ENCODE measurements at places on chromosomes 16 and 17. TPM values are rescaled to one million over a fixed set of nuclear protein-coding genes. Genes with fewer than 3 reads are reported as not detected.

Gene CA7
- not detected for total RNA-seq

DNA sequence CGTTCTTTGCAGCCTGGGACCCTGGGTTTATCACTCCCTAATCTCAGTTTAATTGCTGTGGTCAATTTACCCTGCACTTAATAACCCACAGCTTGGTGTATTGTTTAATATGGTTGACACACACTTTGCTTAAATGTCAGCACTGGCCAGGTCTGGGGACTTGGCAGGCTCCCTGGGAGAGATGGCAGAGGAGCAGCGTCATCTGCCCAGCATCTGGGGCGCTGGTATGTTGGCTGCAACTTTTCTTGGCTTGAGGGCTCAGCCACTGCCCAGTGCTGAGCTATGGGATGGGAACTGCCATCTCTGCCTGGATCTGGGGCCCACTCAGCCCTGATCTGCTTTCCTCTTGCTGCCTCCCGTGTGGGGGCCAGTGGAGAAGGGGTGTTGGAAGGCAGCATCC is 115.7 kb upstream of the IRX3 start:
- ATAC-seq = no peak

GRCh38 chr16:14329727-14330350 is 258.7 kb downstream of the MRTFB start:
- ATAC-seq = no peak

DNA sequence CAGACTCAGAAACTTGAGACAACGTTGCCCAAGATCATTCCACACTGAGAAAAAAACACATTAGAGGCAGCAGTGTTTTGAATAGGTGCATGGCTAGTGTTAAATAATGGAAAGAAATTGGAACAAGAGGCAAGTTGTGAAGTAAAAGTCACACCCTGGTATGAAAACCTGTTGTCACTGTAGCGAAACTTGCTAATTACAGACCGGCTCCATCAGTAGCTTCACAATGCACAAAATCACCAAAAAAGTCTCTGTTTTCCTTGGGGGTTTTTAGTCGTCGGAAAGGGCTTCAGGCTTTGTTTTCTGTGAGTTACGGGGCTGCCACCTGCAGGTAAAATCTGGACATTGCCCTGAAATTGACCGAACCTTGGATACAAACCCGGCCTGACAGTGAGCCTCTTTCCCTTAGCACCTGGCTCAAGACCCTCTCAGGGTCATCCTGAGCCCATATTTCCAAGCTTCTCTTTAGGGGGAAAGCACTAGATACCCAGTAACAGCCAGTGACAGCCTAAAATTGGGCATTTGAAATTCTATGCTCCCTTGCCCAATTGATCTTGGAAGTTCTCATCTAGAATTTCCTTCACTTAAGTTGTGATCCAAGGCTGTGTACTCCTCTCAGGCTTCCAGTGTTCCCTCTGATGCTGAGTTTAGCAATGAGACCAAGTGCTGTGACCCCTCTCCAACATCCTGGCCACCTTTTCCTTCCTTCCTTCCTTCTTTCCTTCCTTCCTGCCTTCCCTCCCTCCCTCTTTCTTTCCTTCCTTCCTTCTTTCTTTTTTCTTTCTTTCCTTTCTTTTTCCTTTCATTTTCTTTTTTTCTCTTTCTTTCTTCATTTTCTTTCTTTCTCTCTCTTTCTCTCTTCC is 7.2 kb upstream of the GRB2 start:
- peak; percentile 34 for ATAC-seq

GRCh38 chr16:87790292-87791100 is 24.7 kb upstream of the KLHDC4 start:
- peak; percentile 71 for ATAC-seq

DNA sequence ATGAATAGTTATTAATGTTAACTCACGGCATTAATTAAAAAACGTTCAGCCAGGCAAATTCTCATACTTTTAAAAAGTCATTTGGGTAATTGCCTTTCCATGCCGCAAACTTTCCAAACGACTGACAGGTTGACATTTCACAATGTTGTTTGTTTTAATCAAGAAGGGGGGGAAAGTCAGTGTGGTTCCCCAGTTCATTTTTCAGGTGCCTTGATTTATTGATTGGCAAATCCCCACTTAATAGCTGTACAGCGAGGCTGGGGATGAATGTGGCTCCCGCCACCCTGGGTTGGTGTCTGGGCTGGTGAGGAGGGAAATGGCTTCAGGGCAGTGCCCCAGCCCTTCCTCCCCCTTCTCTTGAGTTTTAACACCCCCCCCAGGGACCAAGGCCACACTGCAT is 318.0 kb downstream of the SOX9 start:
- ATAC-seq = no peak
